Suppressor macrophage treated with lipopolysaccharide for 4 hours (primary cell): ENCODE measurements at places on chromosomes 1 and 21.

DNA sequence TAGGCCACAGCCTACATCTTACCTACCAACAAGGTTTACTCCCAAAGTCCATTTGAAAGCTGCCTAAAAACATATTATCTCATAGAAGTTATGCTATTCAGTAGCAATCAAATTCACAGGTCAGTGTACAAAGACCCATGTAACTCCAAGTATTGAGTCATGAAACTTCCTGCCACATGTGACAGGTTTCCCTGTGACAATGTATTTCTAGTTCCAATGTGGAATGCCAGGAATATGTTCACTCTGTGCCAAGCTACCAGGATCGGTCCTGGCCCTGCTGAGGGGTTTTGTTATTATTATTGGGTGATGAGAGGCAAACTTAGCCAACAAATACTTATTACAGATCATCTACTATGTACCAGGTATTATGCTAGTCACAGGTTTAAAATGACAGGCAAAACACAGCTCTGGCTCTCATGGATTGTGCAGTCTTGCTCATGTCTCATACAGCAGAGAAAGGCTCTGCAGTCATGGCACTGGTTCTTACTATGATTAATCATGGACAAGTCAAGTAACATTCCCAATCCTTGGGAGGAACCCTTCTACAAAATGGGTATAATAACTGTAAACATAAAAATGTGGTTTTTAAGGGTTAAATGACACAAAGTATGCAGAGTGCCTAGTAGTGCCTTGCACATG lies 22.5 kb downstream of the DPH5 start:
- no peak for DNase-seq

- peak; percentile 79 for DNase-seq
Observed at GRCh38 chr1:203199816-203200571, 13.5 kb upstream of the CHI3L1 start.

DNA sequence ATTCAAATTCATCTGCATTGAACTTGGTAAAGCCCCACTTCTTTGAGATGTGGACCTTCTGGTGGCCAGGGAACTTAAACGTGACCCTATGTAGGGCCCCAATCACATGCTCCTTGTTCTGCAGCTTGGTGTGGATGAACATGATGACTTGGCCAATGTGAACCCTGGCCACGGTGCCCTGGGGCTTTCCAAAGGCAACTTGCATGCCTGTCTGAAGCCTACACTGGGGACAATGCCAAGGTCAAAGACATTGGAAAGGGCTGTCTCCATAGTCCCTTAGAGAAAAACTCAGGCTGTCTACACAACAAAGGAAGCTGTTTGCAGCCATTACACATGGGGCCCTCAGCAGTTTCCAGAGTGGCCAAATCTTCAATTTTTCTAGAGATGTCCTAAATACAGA lies 8.9 kb upstream of the VPS13D start:
- peak; percentile 14 for DNase-seq

DNA sequence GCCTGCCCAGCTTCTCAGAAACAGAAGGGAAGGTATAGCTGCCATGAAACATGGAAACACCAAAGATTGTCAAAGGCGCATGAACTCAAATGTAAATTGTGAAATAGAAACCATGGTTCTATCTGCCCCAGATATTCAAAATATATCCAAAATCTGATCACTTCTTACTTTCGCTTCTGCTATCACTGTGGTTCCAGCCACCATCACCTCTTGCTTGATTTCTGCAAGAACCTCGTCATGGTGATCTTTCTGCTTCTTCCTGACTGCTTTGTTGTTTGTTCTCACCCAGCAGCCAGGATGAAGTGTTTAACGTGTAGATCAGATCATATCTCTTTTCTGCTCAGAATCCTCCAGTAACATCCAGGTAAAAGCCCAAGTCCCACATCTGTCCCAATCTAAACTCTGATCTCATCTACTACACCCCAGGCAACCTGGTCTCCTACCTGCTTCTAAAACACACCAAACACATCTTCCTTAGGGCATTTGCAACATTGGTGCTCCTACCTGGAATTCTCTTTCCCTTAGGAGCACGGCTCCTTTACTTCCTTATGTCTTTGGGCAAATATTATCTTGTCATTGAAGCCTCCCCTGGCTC lies 10.5 kb upstream of the LMO4 start:
- DNase-seq, result no peak

DNA sequence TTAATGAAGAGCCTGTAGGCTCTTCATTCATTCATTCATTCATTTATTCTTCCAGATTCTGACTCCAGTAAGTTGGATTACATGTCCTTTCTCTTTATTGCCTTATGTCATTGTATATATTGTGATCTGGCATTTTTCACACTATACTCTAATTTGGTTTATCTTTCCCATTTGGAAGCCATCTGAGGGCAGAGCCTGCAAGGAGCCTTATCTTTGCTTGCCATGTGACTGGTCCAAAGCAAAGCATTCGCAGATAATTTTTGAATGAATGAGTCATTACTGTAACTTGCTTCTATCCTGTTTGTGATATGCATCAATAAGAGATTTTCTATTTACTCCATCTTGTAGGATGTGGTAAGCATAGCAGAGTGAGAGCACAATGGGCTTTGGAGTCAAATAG lies 108.4 kb upstream of the DAB1 start:
- DNase-seq, result no peak

DNA sequence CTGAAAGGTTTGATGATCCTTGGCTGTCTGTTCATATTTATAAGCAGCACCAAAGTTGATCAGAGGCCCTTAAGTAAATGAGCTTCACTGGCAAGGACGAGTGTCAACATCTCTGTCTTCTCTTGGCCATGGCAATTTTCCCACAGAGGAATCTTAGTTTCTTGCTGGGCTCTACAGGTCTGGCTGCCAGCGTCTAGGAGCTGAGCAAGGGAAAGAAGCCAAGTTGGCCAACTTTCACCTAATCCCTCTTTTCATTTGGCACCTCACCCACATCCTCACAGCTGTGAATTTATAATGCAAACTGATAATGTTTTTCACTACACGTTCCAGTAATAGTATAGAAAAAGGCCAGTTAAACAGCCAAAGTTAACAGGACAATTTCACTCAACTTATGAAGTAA lies 99.0 kb upstream of the LBR start:
- DNase-seq, result no peak

DNA sequence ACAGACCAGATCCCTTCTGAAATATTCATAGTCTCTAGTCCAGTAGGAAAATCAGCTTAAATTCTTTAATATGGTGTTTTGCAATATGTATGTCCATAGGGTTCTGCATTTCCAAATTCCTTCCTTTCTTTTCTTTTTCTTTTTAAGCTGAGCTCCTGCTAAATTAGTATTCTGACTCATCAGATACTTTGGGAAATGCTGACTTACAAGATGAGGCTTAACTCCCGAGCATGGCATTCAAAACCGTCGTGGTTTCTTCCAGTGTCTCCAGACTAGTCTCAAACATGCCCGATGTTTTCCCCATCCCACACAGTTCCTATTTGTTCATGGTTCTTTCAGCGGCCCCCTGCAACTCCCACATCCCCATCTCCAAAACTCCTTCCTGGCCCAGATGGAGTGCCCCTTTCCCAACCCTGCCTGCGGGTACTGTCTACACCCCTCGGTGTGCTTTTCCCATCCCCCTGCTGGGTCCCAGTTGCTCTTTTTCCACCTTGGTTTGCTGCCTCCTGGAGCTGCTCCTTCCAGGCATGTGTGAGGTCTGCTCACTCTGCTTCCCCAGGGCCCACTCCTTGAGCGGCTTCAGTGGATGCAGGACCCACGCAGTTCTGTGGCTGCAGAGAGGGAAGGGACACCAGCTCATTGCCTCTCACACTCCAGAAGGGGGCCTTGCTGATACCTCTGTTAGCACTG lies 19.5 kb upstream of the ETV3 start:
- peak; percentile 61 for DNase-seq

- no peak for DNase-seq
Observed at GRCh38 chr1:204289280-204289679, 70.4 kb downstream of the PLEKHA6 start.

DNA sequence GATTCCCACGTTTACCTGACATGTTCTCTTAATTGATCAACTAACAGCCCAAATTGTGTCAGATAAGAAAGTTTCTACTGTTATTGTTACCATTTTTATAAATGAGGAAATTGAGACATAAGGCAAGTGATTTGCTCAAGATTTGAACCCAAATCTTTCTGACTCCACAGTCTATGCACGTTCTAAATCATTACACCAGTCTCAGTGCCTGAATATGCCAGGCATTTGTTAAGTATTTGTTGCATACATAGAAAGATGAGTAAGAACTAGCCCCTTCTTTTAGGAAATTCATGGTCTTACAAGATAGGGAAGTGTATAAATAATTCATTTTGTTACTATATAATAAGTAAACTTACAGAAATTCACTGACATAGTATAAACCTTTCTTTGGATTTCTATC lies 7.1 kb upstream of the CD101 start:
- DNase-seq, result peak; percentile 41

GRCh38 chr1:3712573-3713535 lies 39.4 kb upstream of the CCDC27 start:
- DNase-seq, result no peak

DNA sequence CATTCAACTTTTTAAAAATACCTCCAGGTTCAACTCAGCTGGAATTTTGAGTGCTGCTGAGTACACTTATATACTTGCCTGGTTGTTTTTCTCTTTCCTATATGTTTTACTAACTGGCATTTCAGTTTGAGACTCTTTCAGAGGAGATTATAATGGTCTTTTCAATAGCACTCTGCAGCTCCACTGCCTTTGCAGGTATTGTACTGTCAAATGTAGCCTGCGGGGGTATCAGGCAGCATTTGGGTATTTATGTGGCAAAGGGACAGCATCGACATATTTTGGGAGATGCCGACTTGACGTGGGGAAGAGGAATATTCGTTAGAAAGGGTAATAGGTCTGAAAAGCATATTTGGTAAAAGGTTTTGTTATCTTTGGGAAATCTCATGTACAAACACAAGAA lies 11.1 kb upstream of the TGFBR3 start:
- no peak for DNase-seq

DNA sequence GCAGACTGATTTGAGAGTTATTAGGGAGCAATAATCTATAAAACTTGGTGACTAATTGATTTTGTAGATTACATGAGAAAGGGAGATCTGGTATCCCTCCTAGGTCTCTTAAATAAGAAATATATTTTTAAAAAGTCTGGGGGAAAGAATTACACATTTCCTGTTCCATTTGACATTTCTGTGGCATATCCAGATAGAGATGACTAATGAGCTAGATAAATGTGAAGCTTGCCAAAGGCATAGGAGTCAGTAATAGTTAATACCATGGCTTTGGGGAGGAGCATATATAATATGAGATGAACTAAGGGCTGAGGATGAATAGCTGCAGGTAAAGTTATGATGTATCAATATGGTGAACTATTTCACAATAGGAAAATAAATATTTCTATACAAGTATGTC lies 663.7 kb downstream of the PTPRC start:
- no peak for DNase-seq

- DNase-seq, result no peak
Observed at GRCh38 chr1:217268058-217268457, 362.8 kb downstream of the GPATCH2 start.

DNA sequence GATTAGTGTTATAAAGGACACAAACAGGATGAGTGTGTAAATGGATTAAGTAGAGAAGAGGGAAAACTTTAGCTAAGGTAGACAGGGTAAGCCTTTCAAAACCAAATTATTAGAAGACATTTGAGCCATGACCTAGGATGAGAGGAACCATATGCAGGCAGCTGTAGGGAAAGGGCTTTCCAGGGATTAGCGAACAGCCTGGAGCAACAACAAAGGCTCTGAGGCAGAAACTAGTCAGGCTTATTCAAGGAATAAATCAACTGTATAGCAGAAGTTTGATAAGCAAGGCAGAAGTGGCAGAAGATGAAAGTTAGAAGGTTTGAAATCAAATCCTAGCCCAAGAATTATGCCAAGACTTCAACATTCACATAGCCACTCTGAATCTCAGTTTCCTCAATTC lies 21.3 kb downstream of the AIDA start:
- DNase-seq, result no peak

DNA sequence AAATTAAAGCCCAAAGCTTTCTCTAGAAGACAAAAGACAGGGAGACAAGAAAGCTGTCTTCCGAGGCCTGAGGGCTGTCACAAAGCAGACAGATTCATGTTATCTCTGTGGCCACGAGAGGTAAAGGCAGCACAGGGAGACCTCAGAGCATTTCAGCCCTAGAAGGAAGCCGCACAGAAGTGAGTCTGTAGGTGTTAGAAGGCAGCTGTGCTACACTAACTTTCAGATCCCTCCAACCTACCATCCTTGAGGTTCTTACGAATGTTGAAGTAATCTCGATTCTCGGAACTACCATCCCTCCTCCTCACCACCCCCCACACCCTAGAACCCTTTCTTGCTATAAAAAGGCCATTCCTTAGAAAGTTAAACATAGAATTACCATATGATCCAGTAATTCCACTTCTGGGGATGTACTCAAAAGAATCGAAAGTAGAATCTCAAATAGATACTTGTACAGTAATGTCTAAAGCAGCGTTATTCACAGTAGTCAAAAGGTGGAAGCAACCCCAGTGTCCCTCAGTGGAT lies 21.5 kb upstream of the LYST start:
- no peak for DNase-seq

DNA sequence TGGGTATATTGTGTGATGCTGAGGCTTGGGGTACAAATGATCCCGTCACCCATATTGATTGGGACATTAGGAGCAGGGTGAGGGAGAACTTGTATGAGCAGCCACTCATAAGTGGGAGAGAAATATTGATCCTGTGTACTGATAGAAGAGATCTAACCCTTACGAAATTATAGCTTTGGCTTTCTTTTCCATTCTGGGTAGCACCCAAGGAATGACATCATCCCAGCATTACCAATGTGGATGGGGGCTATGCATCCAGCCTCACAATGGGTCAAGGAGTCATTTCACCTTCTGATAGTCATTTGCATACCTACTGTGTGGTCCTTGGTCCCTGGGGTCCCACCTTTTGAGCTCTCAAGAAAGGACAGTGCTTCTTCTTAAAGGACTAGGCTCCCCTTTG lies 1.9 kb upstream of the NAV1 start:
- DNase-seq, result no peak

GRCh38 chr1:110298991-110299390 lies 40.2 kb upstream of the RBM15 start:
- DNase-seq, result no peak

DNA sequence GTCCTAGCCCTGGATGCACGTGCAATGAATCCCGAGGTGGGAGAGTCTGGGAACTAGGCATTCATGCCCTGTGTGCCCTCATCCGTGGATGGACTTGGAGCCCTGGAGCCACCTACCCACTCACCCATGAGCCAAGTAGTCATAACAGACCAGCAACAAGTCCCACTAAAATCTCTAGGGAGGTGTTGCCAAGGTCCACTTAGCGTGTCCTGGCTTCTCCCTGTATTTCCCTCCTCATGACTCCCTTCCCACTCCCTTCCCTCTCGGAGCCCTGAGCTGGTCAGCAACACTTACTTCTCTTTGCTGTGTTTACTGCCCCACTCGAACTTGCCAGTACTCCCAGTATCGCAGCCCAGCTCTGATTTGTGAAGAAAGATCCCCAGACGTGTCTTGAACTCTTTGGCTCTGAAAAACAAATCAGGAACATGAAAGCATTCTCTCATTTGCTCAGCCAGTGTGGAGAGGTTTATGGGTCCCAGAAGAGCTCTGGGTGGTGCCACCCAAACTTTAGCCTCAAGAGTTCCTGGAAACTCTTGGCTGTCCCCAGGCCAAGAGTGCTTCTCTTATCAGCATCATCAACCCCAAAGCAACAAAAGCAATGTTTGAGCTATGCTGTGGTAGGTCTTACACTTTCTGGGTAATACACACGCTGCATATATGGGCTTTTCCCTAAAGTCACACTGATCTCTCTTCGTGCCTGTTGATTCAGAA lies 1.1 kb downstream of the RGS16 start:
- no peak for DNase-seq
